NCI-H2029 treated with DMSO at 0.1 percent for 48 hours (cell line): ENCODE measurements at places on chromosomes 13 and 19.
A peak's percentile ranks its signal among the peaks of the same experiment; 100 is the strongest.

GRCh38 chr19:44770550-44771257 is 7.0 kb upstream of the CBLC start:
- peak; percentile 87 for DNase-seq

- DNase-seq: no peak
These were observed 593 bp downstream of the CADM4 start for GRCh38 chr19:43638995-43639518.

- no peak for DNase-seq
These were observed 893.4 kb upstream of the MIR17HG start for GRCh38 chr13:90454002-90454636.

DNA sequence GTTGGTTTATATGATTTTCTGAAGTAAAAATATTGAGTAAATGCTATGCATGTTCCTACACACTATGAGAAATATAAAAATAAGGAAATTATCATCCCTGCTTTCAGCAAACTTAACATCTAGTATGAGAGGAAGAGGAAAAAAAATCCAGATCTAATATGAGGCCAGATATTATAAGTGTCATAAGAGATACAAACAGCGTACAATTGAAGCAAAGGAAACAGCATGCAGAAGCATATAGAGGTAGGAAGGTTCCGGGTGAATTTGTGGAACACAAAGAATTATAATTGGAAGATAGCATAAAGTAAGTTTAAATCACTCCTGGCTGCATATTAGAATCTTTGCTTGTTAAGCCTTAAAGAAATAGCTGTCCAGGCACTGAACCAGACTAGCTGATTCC is 88.3 kb downstream of the PDS5B start:
- DNase-seq: no peak

DNA sequence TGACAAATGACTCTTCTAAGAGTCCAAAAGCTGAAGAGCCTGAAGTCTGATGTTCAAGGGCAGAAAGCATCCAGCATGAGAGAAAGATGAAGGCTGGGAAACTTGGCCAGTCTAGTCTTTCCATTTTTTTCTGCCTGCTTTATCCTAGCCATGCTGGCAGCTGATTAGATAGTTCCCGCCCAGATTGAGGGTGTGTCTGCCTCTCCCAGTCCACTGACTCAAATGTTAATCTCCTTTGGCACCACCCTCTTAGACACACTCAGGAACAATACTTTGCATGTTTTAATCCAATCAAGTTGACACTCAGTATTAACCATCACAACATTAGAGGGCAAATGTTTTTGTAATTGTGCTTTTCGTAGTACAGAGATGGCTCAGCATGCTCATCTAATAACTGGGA is 267.5 kb upstream of the KLHL1 start:
- no peak for DNase-seq

GRCh38 chr19:30263830-30264381 is 108.3 kb upstream of the ZNF536 start:
- no peak for DNase-seq

DNA sequence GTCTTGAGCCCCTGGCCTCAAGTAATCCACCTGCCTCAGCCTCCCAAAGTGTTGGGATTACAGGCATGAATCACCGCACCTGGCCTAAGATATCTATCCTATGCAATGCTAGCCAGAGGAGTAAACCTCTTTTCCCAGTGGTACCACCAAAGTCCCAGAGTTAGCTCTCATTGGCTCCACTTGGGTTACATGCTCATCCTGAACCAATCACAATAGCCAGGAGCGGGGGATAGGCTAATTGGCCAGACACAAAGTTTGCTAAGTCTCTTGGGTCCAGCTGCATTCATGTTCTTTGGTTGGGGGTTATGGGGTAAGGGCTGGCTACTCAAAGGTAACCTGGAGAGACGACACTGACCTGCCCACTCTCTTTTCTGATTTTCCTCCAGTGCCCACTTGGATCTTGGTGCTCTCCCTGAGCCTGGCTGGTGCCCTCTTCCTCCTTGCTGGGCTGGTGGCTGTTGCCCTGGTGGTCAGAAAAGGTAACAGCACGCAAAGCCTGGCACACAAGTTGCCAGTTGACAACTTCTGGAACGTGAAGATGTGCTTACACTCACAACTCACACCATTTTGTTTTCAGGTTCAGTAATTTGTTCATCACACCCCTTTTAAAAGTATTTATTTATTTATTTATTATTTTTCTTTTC is 7.8 kb downstream of the C19orf38 start:
- DNase-seq: no peak

GRCh38 chr13:51638216-51638871 is 54.1 kb downstream of the WDFY2 start:
- DNase-seq: no peak

DNA sequence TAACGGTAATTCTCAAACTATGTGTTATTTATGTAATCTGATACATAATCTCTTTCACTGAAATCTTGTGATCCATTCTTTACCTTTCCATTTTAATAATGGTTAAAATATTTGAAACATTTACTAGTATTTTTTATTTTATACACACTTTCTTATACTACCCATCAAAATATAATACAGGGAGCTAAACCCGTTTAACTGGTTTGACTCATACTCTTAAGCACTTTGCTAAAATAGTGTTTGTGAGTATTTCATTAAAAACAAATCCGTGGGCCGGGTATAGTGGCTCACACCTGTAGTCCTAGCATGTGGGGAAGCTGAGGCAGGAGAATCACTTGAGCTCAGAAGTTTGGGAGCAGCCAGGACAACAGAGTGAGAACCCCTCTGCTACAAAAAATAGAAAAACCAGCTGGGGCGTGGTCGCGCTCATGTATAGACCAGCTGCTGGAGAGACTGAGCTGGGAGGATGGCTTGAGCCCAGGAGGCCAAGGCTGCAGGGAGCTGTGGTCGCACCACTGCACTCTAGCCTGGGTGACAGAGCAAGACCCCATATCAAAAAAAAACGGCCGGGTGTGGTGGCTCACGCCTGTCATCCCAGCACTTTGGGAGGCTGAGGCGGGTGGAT is 43.8 kb upstream of the DCUN1D2 start:
- no peak for DNase-seq

GRCh38 chr13:33978653-33979052 is 160.7 kb downstream of the RFC3 start:
- no peak for DNase-seq

GRCh38 chr13:59024434-59024833 is 1139.3 kb downstream of the DIAPH3 start:
- DNase-seq: no peak
